Activated T-helper 1 cell treated with anti-CD3 and anti-CD28 coated beads, Interleukin-2, amount 50 U/mL, for 16 hours (primary cell): ENCODE measurements at places on chromosomes 12 and 14.

DNA sequence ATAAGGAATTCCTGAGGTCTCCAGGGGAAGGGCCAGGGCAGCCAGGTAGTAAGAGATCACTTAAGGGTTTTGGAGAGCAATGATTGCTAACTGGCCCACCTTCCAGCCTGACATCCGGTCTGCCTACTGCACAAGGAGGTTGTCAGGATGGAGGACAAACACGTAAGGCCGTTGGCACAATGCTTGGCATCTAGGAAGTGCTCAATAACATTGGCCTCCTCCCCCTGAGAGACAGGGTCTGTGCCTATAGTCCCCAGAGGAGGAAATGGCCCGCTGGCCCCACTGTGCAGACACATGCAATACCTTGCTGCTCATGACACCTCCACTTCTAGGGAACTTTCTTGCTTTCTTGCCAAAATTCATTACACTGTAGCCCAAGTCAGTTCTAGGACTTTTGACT is 73.2 kb downstream of the NTF3 start:
- no peak for DNase-seq

DNA sequence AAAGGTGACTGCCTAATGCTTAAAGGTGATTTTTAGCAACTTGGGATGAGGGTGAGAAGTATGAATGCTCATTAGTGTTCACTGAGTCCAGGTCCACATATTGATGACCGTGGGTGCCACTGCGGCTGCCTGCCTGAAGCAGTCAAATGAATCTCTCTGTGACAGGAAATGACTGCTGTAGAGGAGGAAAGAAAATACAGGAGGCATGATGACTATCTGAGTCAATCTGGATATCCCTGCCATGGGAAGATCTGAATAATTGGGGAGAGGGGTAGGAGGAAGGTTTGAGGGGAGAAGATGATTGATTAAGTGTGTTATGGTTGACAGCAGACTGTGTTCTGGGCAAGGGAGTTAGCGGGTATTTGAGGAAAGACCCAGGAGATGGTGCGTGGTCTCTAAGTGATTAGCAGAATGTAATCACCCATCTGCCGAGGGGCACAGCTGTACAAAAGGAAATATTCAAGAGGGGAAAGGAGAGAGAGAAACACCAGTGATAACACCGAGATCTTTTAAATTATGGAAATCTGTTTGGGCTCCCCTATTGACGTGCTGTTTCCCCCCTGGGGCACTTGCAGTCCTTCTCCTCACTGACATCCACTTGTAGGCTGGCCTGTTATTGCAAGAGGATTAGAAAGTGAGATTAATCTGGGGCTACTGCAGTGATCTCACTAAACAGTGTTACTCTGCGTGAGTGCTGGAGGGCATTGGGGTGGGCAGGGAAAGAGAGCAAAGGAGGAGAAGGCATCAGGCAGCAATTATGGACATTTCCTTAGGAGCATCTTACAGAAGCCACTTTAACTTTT is 97.7 kb downstream of the AKAP6 start:
- no peak for DNase-seq

DNA sequence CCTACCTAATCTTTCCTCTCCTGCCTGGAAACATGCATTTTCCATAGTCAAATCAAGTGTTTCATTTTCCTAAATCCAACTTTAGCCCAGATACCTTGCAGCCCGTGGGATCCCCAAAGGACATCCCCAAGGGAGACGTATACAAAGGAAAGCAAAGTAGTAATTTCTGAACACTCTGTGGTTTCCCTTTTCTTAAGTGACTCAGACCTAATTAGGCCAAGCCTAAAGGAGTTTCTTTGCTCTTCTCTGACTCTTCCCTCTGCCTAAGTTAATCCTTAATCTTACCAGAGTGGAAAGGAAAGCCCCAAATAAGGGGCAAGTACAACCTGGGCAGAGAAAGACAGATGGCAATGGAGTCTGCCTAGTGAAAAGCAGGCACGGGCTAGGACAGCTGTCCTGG is 250.3 kb downstream of the SPTSSA start:
- no peak for DNase-seq

GRCh38 chr12:105279460-105280056 is 43.6 kb upstream of the APPL2 start:
- no peak for DNase-seq

DNA sequence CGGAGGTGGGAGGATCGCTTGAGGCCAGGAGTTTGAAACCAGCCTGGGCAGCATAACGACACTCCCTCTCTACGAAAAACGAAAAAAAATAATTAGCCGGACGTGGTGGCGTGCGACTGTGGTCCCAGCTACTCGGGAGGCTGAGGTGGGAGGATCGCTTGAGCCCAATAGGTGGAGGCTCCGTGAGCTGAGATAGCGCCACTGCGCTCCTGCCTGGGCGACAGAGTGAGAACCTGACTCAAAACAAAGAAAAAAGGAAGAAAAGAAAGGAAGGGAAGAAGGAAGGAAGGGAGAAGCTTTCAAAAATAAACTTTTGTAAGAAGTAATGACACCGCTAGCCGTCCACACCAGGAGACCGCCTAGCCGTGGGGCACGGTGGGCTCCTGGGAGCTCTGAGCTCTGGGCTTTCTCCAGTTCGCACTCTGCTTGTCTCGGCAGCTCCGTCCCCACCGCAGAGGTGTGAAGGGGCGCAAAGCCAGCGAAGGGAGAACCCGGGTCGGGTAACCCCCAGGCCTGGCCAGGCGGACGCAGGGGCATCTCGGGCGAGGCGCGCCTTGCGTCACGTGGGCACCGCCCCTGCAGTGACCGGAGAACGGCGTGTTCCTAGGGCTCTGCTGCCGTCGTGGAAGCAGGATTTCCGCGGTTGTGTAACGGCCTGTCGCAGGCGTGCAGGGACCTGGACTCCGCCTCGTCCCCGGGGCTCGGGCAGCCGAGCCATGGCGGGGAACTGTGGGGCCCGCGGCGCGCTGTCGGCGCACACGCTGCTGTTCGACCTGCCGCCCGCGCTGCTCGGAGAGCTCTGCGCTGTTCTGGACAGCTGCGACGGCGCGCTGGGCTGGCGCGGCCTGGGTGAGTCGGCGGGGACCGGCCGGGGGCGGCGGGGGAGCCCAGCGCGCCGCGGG is at the start of gene IRAK3:
Gene IRAK3 (plus strand): TSS at position 631 of the 902 bp plus-strand sequence. CDS start 86 bp downstream, at position 717.
- no peak for DNase-seq

DNA sequence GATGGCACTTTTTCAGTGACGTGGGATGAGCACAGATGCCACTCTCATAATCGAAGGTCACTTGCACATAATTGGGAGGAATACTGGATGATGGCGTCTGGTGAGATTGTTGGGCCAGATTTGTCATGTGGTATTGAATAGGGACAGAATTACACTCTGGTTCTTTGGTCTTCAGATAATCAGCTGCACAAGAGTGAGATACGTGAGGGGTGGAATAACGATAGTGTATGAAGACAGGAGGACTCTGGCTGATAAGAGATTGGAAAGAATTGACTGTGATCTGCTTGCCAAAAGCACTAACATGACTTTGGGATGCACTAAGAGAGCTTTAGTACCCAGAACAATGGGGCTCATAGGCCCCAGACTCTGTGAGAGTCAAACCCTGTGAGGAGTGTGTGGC is 7.0 kb upstream of the RABGGTA start:
- no peak for DNase-seq

DNA sequence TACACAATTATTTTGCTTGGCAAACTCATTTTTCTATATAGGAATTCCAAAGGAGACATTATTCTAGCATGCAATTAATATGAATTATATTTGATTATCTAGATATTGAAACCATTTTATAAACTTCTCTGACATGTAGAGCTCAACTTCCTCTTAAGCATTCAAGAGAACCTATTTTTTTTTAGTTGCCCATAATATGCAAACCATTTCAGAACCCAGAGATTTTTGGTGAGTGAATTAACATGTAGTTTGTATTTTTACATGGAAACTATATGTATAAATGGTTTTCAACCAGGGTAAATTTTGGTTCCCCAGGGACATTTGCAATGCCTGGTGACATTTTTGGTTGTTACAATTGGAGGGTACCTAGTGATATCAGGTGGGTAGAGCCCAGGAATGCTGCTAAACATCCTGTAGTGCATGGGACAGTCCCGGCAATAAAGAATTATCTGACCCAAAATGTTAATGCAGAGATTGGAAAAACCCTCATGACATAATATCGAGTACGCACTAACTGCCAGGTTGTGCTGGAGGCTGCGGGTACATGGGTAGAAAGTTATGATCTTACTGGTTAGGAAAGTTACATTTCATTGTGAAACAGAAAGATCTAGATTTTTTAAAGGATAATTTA is 338.9 kb upstream of the GARIN2 start:
- no peak for DNase-seq

- no peak for DNase-seq
These were observed 69.0 kb upstream of the RERGL start for GRCh38 chr12:18158774-18159557.

- DNase-seq = no peak
These were observed 83.2 kb upstream of the EIF5 start for GRCh38 chr14:103250874-103251273.

GRCh38 chr12:46678426-46678825 is 147.4 kb downstream of the SLC38A4 start:
- DNase-seq = no peak

DNA sequence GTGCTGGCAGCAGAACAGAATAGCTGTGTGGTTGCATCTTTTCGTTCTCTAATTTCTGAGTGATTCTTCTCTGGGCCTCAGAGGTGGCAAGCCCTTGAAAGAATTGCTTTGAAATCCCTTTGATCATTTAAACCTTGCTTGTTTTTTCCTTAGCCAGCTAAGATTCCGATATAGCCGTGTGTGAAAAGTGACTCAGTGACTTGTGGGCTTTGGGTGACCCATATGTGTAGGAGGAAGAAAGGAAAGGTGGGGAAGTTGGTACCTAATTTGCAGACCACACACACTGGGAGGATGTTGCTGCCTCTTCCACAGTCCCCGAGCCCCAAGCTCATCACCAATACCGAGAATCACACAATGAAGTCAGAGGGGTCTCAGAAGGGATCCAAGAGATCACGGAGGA is 18.8 kb downstream of the SLC24A4 start:
- DNase-seq = no peak

DNA sequence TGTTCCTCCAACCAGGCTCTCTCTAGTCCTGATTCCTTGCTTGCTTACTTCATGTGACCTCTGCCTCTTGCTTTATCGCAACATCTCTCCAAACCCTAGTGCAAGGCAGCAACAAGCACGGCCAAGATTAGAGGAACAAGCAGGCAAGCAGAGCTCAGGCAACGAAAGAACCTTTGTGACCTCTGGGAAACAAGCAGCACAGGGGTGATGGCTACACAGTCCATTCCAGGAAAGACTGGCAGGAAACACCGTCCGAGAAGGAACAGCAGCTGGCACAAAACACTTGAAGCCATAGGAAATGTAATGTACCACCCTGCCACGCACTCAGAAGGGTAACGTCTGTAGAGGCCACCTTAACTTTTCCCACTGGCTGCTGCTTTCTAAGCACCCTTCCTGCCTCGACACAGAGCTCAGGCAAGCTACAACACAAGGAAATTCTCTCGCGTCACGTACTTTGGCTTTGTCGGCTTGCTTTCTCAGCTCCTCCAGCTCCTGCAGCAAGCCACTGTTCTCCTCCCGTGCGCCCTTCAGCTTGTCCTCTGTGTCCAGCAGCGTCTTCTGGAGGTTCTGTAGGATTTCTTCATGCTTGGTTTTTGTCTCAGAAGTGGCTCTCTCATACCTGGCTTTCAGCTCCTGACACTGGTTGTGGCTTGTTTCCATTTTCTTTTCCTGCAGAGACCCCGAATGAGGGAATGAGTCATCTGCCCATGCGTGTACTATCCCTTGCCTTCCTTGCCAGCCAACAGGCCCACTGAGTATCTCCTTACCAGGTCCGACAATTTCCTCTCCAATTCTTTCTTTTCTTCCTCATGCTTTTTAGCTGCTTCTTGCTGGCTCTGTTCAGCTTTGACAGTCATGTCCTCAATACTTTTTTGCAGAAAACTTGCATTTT is 61.4 kb upstream of the VPS33A start:
- no peak for DNase-seq

- DNase-seq = no peak
These were observed 27.6 kb upstream of the ETV6 start for GRCh38 chr12:11621797-11622423.

DNA sequence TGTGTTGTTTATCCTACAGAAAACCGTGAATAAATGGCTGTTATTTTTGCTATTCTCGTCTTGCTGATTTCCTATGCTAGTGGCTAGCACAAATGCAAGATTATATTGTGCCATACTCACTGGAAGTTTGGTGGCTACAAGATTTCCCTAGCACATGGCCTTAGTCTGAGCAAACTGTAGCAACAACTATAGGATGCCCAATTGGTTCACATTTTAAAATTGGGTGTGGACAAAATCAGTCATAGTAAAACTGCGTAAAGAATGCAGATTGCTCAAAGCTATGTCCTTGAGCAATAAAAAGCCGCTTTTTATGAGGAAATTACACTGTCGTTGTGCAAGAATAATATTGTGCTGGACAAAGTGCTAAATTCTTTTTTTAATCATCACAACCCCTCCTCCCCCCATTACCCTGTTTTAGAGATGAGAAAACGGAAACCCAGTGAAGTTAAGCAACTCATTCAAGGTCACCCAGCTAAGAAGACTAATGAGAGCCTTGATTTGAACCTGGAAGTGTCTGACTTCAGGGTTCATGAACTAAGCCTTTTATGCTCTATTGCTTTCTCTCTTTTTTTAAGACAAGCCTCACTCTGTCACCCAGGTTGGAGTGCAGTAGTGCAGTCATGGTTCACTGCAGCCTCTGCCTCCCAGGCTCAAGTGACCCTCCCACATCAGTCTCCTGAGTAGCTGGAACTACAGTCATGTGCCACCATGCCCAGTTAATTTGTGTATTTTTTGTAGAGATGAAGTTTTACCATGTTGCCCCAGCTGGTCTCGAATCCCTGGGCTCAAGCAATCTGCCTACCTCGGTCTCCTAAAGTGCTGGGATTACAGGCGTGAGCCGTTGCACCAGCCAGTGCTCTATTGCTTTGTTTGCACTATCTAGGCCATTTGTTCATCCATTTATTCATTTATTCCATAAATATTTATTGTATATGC is 73.6 kb downstream of the SRGAP1 start:
- no peak for DNase-seq

GRCh38 chr12:121413917-121414316 is 14.0 kb downstream of the RNF34 start:
- no peak for DNase-seq
